Eye (tissue), 1 donor: ENCODE measurements at places on chromosomes 12 and 14.

- DNase-seq: no peak
Observed at GRCh38 chr12:65493913-65494245, 215.4 kb downstream of the MSRB3 start.

DNA sequence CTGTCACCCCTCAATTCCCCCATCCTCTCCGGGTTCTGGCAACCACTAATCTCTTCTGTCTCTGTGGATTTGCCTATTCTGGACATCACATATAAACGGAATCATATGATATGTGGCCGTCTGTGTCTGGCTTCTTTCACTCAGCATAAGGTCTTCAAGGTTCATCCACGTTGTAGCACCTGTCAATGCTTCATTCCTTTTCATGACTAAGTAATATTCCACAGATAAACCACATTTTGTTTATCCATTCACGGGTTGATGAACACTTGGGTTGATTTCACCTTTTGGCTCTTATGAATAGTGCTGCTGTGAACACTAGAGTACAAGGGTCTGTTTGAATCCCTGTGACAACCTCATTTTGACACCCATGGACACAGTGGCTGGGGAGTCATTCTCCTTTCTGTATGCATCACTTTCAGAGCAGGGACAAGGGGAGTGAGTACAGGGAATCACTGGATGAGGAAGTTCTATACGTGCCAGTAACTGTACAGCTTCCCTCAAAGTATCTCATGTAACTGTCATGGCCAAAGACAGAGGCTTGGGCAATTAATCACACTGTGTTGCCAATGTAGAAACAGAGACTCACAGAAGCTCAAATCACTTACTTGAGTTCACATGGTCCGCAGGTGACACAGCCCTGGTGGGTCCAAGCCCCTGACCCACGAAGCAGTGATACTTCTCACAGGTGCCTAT lies 10.9 kb upstream of the TESC start:
- DNase-seq: no peak

GRCh38 chr14:77026166-77026929 lies 2.2 kb downstream of the IRF2BPL start:
- DNase-seq: peak; percentile 76

GRCh38 chr14:74763803-74764531 lies 851 bp downstream of the YLPM1 start:
- DNase-seq: peak; percentile 46

- no peak for DNase-seq
Observed at GRCh38 chr14:96670391-96670790, 126.8 kb upstream of the VRK1 start.

- DNase-seq: no peak
Observed at GRCh38 chr12:42932936-42933335, 343.4 kb upstream of the PRICKLE1 start.

GRCh38 chr12:754851-755562 lies 2.6 kb downstream of the WNK1 start:
- peak; percentile 61 for DNase-seq

DNA sequence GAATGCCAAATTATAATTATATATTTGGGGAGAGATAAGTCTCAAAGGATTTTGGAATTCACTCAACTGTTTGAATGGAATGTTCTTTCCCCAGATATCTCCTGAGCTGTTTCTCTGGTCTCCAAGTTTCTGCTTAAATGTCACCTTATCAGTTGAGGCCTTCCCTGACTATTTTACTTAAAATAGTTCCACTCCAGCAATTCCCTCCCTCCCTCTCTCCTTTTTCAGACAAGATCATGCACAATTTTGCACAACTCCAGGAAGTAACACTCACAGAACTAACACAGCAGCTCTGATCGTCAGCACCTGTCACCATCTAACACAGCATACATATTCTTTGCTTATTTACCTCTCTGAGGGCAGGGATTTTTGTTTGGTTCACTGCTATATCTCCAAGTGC lies 12.5 kb downstream of the BTG1 start:
- DNase-seq: peak; percentile 12

- no peak for DNase-seq
Observed at GRCh38 chr14:91614187-91614586, 104.1 kb upstream of the PPP4R3A start.

GRCh38 chr14:103100281-103101121 lies 6.0 kb downstream of the EXOC3L4 start:
- no peak for DNase-seq

- DNase-seq: peak; percentile 18
Observed at GRCh38 chr12:52390739-52391617, 5.5 kb upstream of the KRT84 start.

GRCh38 chr12:132450418-132451171 lies 39.4 kb upstream of the FBRSL1 start:
- peak; percentile 86 for DNase-seq

GRCh38 chr12:92404259-92404894 lies 258.7 kb upstream of the BTG1 start:
- DNase-seq: no peak

DNA sequence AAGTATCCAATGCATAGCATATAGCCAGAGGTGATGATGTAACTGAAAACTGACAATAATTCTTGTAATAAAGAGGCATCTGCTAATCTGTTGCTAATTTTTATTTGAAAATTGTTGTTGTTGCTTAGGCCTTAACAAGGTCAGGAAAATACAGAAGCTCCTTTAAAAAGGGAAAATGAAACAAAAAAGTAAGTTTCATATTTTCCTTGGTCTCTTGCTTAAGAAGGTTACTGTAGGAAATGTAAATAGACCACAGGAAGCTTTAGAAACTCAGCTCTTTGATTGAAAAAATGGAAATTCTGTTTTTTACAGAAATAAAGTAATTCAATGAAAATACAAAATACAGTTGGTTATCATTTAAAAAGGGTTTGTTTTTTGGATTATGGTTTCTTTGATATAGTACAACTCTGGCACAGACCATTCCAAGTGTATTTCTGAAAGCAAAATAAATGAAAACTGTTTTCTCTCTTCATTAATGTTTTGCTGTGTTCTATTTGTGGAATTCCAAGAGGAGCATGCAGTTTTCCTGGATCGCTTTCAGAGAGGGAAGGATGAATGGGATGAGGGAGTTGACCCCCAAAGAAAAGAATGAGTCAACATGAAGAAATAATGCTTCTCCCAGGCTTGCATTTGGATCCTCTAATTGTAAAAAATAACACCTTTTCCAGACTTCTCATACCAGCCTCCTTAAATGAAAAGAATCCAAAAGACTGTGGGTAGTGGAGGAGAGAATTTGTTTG lies 398.0 kb upstream of the FAR2 start:
- DNase-seq: no peak
